ENCODE measurements at places on chromosomes 7 and 10. TPM values are rescaled to one million over a fixed set of nuclear protein-coding genes. Genes with fewer than 3 reads are reported as not detected.

LLCFC1 gene
- not detected for total RNA-seq

LYZL2 gene
- total RNA-seq: not detected

MBL2 gene
- total RNA-seq: not detected

SPDYE5 gene
- total RNA-seq: not detected

TMEM178B gene
- total RNA-seq: 10.9 TPM

COL26A1 gene
- total RNA-seq: 0.09 TPM

GNAI1 gene
- 26.4 TPM for total RNA-seq

- DNase-seq: no peak
Measured at GRCh38 chr7:117312593-117313580, 10.0 kb downstream of the WNT2 start.

- DNase-seq: no peak
Measured at GRCh38 chr7:108839076-108839475, 269.4 kb downstream of the DNAJB9 start.

- no peak for DNase-seq
Measured at GRCh38 chr7:70694434-70694970, 437.4 kb upstream of the GALNT17 start.

GRCh38 chr7:79451580-79451979 lies 1.9 kb downstream of the MAGI2 start:
- DNase-seq: no peak

- DNase-seq: peak; percentile 85
Measured at GRCh38 chr7:116395141-116395791, 104.3 kb upstream of the CAV2 start.

DNA sequence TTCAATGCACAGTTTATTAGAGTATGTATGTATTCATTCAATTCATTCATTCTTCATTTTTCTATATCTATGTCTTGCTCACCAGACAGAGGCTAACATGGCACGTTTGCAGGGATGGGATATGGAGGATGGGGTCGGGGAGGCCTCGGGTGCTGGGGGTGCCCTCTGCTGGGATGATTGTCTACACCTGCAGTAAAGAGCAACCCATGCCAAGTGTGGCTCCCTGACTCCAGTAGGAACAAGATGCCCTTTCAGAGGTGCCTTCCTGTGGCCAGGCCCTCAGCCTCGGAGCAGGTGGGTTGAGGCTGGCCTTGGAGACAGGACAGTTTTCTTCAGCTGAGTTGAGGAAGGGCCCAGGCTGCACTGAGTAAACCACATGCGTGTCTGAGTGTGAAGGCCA lies 157.2 kb downstream of the SH2D4B start:
- DNase-seq: no peak

DNA sequence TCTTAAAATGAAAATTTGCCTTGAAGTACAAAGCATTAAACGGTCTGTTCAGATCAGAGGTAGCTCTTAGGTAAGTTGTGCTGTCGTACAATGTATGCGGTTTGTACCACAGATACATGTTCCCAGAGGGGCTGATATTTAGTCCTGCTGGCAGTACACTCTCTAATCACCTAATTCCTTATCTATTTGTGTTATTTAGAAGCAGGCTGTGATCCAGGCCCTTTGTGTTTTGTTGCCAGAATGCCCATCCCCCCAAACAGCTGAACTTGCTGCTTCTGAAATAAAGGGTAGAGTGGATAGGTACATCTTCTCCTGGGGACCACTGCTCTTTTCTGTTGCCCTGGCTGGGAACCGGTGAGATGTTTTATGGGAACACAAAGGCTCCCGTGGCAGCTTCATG lies 84.5 kb downstream of the SND1 start:
- no peak for DNase-seq

DNA sequence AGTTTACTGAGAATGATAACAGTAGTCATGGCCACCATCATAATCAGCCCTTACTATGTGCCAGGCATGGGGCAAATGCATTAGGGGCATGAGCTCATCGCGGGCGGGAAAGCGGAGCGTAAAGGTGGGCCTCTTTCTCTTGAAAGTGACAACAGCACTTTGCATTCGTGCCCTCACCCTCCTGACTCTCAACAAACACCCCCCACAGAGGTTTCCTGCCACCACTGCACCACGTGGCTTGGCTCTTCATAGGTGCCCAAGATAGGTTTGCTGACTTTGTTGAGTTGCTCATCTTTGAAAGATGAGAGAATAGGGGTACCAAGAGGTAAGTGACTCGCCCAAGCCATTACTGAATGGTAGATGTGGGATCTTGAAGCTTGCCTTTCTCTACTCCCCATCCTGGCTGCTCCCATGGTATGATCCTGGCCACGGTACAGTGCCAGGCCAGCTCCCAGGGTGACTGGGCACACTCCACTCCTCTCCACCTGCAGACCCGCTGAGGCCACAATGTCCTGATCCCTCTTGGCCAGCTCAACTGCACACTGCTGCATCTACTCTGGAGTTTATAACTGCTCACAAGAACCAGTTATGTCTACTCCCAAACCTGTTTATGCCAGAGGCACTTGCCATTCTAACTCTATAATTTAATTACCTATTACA lies 26.0 kb downstream of the SLIT1 start:
- DNase-seq: no peak

DNA sequence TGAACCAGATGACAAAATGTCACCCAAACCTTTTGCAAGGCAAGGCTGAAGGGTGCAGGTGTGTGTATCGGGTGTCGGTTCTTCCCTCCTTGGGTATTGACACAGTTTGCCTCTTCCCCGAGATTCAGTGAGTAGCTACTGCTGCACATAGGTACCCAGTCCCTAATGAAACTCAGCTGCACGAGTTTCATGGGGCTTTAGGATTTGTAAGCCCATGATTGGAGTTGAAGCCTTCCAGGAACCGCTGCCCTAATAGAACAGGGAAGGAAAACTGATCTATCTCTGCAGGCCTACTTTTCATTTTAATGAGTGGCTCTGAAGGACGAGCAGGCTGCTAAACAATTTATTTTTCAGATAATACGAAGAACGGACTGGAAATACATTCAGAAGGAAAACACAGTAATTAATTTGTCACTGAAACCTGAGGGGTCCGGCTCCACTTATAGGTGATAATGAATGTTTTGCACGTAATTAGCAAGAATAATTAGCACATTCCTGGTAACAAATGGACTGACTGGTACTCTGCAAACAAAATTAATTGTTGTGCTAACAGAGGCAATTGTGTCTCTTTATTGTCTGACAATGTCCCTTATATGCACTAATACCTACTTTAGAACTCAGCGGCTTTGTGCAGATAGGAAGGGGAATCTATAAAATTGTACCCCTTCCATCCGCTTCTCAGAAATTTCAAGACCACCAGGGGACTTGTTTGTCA lies 49.6 kb upstream of the FZD8 start:
- DNase-seq: no peak

DNA sequence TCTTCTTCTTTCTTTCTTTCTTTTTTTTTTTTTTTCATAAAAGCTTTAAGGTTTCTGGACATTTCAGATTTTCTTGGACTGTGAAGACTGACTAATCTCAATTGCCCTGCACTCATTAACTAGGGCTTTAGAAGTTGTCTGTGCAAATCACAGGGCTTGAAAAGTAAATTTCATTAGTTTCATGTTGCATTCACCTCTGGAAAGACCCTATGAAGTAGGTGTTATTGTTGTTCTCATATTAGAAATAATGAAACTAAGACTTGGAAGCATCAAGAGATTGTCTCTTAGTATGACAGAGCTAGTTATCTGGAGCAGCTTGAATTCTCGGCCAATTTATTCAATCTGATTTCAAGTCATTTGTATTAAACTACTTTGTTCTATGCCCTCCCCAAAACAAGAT lies 28.2 kb upstream of the SEMA3D start:
- no peak for DNase-seq

DNA sequence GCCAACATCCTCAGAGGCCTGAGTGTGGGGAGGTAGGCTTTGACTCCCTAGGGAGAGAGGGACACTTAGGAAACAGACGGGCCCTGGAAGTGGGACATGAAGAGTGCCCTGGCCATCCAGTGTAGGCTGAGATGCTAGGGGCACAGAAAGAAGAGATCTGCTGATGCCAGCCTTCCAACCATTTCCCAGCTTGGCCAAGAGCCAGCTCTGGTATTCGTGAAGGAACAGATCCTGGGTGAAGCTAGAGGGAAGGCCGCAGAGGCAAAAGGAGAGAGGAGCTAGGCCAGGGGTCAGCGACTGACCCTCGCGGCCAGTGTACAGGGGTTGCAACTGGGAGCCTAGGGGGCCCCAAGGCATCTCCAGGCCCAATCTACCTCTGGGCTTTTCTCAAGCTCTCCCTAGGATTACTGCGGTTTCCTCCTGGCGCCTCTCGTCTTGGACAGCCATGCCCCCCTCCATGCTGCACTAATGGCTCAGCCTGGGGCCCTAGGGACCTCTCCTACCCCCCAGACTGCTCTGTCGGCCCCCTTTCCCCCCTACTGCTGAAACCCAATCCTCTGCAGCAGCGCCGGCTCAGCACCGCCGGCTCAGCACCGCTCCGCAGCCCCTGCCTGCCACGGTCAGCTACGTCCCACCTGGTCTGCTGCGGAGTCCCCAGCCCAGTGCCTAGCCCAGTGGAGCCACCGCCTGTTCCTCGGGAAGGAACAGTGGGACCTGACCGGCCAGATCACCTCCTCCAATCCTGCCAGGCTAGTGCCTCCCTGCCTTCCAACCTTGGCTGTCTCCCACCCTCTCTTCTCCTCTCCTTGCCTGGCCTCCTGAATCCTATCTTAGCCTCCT lies at the start of gene ASIC3:
Gene ASIC3 (plus strand): TSS at position 556 of the 840 bp plus-strand sequence. CDS start 355 bp downstream, outside the sequence.
- DNase-seq: no peak

DNA sequence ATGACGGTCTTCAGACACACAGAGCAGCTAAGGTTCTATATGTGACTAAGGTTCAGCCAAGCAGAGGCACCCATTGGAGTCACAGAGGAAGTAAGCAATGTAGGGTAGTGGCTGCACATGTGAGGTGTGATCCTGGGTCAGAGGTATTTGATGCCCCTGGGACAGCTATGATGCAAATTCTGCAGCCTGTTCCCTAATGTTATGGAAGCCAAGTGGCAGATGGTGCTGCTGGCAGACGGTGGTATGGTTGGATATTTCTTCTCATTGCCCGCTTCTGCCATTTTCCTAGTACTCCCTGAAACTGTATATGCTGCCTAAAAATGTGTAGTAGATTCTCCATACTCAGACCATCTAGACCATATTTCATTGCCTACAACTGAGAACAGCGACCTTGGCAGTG lies 7.2 kb downstream of the TAS2R16 start:
- no peak for DNase-seq

GRCh38 chr7:36210291-36210922 lies 57.4 kb downstream of the EEPD1 start:
- DNase-seq: no peak

DNA sequence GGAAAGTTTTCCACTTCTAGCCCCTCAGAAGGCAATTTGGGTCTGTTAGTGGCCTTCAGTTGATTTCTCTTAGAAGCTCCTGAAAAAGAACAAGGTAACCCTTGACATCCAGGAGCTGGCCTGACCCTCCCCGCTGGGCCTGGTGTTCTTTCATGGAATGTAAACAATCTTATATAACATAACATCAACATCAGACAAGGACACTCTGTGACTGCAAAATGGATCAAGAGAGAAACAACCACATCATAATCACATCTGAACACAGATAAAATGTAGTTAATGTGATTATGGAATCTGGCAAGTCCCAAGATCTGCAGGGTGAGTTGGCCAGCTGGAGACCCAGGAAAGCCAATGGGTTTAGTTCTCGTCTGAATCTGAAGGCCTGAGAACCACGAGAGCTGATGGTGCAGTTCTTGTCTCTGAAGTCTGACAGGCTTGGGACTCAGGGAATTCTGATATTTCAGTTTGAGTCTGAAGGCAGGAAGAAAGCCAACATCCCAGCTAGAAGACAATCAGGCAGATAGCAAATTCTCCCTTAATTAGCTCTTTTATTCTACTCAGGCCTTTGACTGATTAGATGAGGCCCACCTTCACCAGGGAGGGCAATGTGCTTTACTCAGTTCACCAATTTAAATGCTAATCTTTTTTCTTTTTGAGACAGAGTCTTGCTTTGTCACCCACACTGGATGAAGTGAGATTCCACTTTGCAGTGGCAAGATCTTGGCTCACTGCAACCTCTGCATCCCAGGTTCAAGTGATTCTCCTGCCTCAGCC lies 91.4 kb upstream of the NAMPT start:
- DNase-seq: no peak

DNA sequence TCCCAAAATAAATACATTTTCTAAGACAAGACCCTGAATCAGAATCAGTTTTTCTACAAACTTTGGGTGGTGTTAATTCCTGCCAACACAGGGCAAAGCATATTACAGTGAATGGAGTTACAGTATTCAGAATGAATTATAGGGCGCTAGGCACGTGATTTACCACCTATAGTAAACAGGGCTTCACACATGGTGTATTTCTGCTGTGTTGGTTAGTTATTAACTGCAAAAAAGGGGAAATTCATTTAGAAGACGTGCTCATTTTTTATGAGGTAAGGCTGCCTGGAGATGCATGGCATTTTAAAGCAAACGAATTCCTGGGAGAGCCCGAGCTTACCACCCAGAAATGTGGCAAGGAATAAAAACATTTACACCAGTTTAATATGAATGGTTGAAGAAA lies 393.8 kb downstream of the LRMDA start:
- DNase-seq: no peak

DNA sequence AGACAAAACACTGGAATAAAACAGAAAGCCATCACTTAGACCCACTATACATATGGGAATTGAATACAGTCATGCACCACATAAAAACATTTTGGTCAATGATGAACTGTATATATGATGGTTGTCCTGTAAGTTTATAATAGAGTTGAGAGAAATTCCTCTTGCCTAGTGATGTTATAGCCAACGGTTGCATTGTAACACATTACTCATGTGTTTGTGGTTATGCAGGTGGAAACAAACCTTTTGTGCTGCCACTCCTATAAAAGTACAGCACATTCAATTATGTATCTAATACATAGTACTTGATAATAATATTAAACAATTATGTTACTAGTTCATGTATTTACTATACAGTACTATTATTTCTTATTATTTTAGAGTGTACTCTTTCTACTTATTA lies 381.2 kb upstream of the MBL2 start:
- DNase-seq: no peak

DNA sequence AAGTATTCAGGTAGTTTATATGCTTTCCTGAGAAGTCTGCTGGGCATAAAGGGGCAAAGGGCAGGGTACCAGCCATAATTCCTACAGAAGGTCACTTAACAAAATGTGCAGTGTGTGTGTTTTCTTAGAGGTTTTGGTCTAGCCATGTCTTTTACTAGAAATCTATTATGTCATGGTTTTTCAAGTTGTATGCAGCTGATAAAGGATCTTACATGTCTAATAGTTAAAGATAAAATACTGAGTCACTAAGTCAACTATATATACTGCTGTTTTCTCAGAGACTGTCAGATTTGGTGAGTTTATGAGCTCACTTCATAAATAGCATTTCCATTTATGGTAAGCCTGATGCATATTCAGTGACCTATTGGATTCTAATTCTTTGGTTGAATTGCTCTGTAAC lies 7.7 kb downstream of the CASP2 start:
- no peak for DNase-seq

- DNase-seq: no peak
Measured at GRCh38 chr10:9285690-9286089, 1231.2 kb downstream of the GATA3 start.

DNA sequence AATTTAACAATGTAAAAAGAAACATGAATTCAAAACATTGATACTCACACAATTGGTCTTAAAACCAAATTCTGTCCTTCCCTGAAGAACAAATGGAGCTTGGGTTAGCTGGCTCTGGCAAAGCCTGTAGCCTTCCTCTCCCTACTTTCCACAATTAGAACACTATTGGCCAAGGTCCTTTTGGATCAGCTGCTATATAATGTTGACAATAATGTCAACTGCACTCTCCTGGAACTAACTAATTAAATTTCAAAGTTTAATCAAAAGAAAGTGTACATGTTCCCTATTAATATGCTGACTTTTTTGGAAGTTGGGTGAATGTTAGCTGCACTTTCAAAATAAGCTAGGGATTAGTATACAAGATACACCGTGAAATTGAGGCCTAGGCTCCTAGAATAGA lies 440.1 kb upstream of the NFE2L3 start:
- no peak for DNase-seq

All from NCI-H460 (cell line).